Activated CD4-positive, alpha-beta T cell treated with anti-CD3 and anti-CD28 coated beads for 36 hours (primary cell): ENCODE measurements at places on chromosomes 1 and 21. TPM values are rescaled to one million over a fixed set of nuclear protein-coding genes. Genes with fewer than 3 reads are reported as not detected.

GRCh38 chr1:50995651-50996050 lies 25.6 kb downstream of the CDKN2C start:
- no peaks in the 10 kb centered on the region for H3K36me3 ChIP-seq
- H3K27ac ChIP-seq, result no peak overlapping the region
- no peak overlapping the region for H3K4me3 ChIP-seq

DNA sequence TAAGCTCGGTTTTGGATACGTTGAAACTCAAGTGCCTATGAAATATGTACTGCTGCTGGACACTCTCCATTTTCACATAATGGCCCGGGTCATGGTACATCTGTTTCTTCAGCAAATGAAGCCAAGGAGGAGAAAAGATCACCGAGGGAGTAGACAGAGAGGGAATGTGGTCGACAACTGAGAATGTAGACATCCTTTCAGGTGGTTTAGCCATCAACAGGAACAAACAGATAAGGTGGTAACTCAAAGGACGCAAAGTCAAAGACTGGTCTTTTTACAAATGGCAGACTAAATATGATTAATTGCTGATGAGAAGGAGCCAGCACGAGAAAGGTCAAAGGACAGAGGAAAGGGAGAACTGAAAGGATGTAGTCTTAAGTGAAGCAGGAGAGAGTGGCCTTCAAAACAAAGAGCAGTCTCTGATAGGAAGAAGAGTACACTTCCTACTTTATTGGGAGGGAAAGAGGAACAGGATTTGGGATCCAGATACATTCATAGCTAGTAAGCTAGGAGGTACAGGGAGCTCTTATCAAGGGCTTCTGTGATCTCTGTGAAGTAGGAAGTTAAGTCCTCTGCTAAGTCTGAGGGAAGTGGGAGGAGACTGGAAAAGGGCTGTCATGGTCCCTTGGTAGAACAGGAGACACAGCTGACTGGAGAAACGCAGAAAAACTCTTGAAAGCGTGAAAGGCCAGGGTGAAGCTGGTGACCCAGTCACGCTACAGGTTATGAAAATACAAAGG lies 28.3 kb downstream of the NUP133 start:
- no peaks in the 10 kb centered on the region for H3K27me3 ChIP-seq
- peaks cover 41% of the 10 kb centered on the region for H3K36me3 ChIP-seq
- no peak overlapping the region for H3K27ac ChIP-seq
- H3K4me3 ChIP-seq, result no peak overlapping the region
- no peak for DNase-seq

Gene CLCA1
- not detected for total RNA-seq

- H3K4me1 ChIP-seq, result peaks cover 10% of the 10 kb centered on the region
- H3K27me3 ChIP-seq, result no peaks in the 10 kb centered on the region
- DNase-seq, result peak; percentile 87
Measured at GRCh38 chr1:159854693-159855192, 7.7 kb downstream of the VSIG8 start.

Gene PRDM16
- 0.32 TPM for total RNA-seq

DNA sequence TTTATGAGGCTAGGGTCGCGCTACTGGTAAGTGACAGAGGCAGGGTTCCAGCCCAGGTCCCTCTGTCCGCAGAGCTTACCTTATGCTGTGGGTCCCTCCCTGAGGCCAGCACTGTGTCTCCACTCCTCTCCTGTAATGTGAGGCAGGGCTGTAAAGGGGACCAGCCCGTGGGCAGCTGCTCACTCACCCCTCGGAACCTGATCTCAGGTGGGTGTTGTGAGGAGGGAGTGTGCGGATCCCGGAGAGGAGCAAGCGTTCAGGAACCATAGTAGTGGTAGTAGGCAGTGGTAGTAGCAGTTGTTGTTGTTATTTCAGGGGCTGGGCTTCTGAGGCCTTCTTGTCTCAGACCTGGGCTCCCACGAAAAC lies 1.7 kb downstream of the ZC3H12A start:
- peak; percentile 27 for DNase-seq
- H3K4me1 ChIP-seq, result peaks cover 42% of the 10 kb centered on the region
- H3K27ac ChIP-seq, result peak overlapping the region; percentile 98
- H3K36me3 ChIP-seq, result peaks cover 62% of the 10 kb centered on the region
- H3K4me3 ChIP-seq, result peak overlapping the region; percentile 95
- H3K27me3 ChIP-seq, result no peaks in the 10 kb centered on the region

GRCh38 chr21:37425001-37425400 lies 58.4 kb downstream of the DYRK1A start:
- H3K4me1 ChIP-seq, result peaks cover 62% of the 10 kb centered on the region
- no peak overlapping the region for H3K4me3 ChIP-seq
- no peak overlapping the region for H3K27ac ChIP-seq
- no peaks in the 10 kb centered on the region for H3K27me3 ChIP-seq
- H3K36me3 ChIP-seq, result peaks cover 51% of the 10 kb centered on the region

DNA sequence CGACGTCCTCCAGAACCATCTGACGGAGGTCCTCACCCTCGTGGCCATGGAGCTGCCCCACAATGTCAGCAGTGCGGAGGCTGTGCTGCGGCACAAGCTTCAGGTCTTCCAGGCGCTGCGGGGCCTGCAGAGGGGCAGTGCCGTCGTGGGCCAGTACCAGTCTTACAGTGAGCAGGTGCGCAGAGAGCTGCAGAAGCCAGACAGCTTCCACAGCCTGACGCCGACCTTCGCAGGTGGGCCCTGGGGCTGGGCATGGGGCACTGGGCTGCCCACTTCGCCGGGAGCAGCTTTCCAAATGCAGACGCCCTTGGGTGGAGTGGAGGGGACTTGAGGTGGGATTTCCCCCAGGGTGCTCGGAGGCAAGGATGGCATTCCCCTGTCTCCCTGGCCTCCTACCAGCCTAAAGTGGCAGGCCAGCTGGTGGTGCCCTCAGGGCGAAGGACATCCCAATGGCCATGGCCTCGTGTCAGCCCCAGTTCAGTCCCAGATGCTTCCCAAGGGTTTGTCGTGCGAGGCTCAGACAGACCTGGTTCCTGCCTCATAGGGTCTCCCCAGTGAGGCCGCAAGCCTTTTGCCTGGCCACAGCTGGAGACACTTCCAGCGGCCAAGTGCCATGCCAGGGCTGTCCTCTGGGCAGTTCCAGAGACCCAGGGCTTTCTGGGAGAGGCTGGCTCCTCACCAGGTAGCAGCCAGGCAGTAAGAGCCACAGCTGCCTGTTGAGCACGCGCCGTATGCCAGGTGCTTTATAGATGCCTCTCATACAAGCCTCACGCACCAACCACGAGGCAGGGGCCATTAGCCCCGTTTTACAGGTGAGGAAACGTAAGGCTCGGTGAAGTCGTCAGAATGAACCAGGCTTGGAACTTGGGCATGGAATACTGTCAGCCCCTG lies 27.8 kb downstream of the H6PD start:
- no peak overlapping the region for H3K4me3 ChIP-seq
- no peak for DNase-seq
- peaks cover 24% of the 10 kb centered on the region for H3K4me1 ChIP-seq
- no peak overlapping the region for H3K27ac ChIP-seq

GRCh38 chr1:166908942-166909341 lies 32.9 kb upstream of the TADA1 start:
- no peaks in the 10 kb centered on the region for H3K27me3 ChIP-seq
- no peaks in the 10 kb centered on the region for H3K36me3 ChIP-seq
- peaks cover 13% of the 10 kb centered on the region for H3K4me1 ChIP-seq
- H3K4me3 ChIP-seq, result no peak overlapping the region
- DNase-seq, result no peak

Gene NTRK1
- 4.4 TPM for total RNA-seq
